ENCODE measurements at places on chromosomes 1 and 21.

DNA sequence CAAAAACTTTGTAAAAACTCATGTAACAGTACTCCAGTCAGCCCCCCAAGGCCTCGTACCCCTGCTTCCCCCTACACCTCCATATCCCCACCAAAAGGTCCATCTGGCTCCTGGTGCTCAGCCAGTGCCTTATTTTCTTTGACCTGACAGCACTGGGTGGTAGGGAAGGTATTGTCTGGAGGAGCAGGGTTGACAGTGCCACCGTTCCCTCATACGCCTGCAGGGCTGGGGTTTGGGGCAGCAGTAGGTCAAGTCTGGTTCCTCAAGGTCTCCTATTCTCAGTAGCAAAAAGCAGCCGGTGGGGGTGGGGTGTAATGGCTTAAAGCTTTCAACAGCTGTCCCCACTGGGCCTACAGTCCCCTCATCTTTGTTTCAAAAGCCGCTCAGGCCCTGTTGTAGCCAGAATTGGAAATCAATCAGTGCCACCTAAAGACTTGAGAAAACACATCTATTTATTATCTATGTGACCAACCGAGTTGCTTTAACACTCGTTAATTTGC lies 25.3 kb upstream of the TTF2 start:
- DNase-seq, result no peak

- no peak for DNase-seq
Observed at GRCh38 chr1:61301824-61302657, 219.7 kb downstream of the NFIA start.

- DNase-seq, result no peak
Observed at GRCh38 chr1:66436378-66437135, 97.4 kb upstream of the SGIP1 start.

GRCh38 chr1:58060559-58061170 lies 485.9 kb downstream of the OMA1 start:
- DNase-seq, result no peak

- no peak for DNase-seq
Observed at GRCh38 chr1:25872713-25873112, 2.8 kb downstream of the PAQR7 start.

GRCh38 chr1:85952460-85952859 lies 204.1 kb downstream of the COL24A1 start:
- no peak for DNase-seq

- no peak for DNase-seq
Observed at GRCh38 chr21:34156957-34157356, 83.6 kb downstream of the MRPS6 start.

GRCh38 chr1:154141240-154141639 lies 13.6 kb downstream of the NUP210L start:
- no peak for DNase-seq

DNA sequence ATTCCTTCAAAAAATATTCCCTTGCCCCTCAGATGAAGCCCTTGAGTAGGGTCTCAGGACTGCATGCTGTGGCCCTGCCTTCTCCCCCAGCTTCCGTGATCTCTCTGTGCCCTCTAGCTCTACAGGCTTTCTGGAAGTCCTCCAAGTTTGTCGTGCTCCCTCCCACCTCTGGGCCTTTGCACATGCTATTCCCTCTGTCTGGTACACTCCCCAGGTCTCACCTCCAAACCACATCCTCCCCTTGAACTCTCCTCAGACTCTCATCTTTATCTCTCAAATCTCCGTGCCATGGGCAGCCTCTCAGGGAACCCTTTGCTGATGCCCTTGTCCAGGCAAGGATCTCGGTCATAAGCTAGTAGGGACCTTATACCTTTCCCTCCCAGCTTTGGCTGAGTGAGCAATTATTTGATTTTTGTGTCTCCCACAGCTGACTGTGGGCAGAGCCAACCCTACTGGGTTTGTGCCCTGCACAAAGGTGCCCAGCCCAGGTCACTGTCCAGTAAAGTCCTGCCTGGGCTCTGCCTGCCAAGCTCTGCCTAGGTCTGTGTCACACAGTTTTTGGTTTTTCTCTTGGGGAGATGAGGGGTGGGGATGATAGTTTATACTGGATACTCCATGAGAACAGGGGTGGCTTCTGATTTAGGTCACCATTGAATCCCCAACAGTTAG lies 188.1 kb downstream of the ZNF281 start:
- no peak for DNase-seq

- DNase-seq, result no peak
Observed at GRCh38 chr1:101102426-101103156, 77.0 kb upstream of the DPH5 start.

GRCh38 chr1:66778266-66778665 lies 22.8 kb downstream of the INSL5 start:
- DNase-seq, result no peak

DNA sequence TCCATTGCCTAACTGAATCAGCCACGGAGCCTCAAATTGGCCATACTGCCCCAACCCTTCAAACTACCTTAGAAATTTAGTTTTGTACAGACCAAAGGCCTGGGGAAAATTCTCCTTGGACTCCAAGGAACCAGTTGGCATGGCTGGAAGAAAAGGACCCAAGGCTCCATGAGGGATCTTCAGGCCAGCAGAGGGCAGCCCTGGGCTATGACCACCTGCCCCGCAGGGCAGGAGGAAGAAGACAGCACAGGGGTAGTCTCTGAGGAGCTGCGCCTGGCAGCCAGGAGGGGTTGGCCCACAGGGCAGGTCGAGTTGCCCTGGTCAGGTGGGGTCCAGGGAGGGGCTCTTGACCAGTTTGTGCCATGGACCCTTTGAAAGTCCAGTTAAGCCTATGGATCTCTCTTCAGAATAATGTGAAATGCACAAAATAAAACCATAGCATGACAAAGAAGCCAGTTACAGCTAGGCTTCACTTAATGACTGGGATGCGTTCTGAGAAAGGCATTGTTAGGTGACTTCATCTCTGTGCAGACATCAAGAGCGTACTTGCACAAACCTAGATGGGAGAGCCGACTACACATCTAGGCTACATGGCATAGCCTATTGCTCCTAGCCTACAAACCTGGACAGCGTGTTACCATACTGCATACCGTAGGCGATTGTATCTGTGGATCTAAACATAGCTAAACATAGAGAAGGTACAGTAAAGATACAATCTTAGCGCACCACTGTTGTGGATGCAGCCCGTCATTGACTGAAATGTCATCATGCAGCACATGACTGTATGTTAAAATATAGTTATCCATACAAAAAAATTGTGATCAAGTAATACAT lies 26.1 kb downstream of the CACNA1S start:
- DNase-seq, result peak; percentile 18

GRCh38 chr1:165562571-165562970 lies 18.8 kb downstream of the LRRC52 start:
- DNase-seq, result no peak

- DNase-seq, result no peak
Observed at GRCh38 chr1:197696372-197696771, 78.9 kb downstream of the DENND1B start.

DNA sequence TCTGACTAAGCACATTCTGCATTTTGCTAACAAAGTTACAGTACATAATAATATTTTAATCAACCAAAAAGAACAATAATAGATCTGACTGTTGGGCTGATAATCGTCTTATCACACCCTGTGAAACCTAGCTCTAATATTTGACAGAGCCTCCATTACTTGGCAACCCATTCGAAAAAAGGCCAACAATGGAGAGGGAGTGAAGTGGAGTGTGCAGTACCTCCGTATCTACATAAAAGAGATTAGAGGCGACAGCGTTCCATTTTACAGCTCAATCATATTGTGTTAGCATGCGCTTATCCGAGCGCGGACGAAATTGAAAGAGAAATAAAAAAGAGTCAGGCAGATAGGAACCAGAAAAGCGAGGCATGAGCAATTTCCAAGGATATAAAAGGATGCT lies 137.3 kb upstream of the USH2A start:
- DNase-seq, result no peak

DNA sequence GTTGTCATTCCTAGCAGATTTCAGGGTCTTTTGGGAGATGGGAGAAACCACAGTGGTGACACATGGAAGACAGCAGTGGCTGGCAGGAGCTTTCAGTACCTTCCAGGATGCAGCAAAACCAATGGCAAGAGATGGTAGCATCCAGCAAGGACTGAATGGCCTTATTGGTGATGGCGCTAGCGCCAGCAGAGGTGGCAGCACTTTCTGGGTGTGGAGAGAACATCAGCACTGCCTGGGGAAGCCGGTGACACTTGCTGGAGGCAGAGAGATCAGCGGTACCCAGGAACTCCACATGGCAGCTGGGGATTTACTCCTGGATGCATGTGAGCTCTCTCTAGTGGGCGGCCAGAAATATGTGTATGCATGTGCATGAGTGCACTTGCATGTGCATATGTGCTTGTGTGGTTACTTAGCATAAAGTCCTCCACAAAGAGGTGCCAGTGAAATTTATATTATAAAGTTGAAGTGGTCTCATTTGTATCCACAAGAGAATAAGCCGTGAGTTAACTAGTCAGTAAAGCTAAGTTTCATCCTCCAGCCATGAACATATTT lies 364.7 kb downstream of the LMX1A start:
- no peak for DNase-seq

DNA sequence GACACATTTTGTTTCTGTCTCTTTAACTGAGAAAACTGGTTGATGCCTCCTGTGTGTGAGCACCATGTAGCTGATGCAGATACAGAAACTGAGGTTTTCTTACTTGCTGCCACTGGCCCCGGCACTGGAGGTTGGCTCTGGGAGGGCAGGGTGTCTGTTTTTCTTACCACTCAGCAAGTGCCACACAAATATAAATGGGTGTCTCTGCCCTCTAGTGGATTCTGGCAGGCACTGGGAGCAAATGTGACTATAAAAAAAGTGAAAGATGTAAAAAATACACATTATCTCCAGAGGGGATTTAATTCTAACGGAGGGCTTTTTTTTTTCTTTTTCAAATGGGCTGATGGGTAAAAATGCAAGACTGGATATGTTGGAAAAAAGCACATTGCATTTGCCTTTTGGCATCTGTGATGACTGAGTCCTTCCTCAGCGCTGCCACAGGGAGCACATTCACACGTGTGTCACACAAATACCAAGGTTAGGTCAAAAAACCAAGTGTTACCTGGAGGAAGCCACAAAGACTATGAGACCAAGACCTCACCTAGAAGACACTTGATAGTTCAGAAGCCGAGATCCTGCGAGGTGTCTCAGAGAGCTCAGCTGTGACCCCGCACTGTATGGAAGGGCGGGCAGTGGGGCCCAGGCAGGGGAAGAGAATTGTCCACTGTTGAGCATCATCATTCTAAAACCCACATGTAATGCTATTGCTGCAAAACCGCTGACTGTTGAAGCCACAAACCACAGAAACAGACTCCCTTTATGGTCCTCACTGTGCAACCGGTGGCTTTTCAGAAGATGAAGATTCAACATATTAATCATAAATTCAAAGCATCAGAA lies 18.9 kb downstream of the PGBD2 start:
- peak; percentile 49 for DNase-seq

DNA sequence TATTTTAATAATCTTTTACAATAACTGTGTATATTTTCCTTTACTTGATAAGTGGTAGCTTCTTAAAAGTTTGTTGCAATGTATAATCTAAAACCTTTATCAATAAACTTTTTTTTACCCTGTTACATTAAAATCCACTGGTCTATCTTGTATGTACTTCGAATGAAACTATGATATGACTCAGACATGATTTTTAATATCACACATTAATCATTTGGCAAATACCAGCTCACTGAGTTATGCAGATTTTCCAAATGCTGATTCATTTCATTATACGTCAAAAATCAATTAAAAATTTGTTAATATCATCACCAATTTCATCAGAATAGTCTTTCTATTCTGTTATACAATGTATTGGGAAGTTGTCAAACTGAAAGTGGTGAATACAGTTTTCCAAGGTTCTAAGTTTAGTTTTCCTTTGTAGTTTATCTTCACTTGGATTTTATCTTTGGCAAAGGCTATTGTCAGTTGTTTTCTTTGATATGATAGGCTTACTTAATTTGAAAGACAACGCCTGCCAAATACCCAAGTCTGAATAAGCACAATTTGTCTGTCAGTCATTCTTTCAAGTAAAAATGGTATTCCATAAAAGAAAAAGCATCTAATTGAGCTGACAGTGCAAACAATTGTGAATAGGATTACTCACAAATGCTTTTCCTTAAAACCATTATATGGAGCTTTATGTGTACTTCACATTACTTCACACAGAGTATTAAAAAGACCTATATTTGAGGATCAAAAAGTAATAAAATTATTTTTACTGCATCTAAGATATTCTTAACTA lies 127.0 kb downstream of the NME7 start:
- DNase-seq, result no peak

DNA sequence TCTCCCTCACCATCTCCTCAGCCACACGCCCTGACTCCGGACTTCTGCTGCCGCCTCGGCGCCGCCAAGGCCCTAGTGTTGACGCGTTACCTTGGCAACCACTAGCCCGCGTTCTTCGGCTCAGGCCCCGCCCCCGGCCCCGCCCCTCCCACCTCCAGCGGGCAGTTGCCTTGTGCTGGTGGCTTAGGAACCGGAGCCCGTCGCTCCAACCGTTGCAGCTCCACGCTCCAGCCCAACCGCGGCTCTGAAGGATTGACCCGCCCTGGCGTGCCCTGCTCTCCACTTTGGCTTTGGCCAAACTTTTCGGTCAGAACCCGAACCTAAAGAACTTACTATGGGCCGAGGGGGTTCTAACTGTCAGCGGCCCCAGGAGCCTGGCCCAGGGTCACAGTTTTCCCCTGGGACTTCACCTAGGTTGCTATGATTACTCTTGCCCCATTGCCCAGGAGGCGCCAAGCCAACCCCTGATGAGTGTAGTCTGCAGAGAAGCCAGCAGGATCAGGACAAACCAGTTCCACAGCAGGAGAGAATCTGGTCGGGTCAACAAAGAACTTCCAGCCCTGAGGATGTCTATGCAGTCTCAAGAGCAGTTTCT lies at the start of gene CFAP45:
Gene CFAP45, minus strand, starts transcription at position 80 of the 595 bp plus-strand sequence. Its CDS starts 67 bp downstream, at position 13.
- no peak for DNase-seq

DNA sequence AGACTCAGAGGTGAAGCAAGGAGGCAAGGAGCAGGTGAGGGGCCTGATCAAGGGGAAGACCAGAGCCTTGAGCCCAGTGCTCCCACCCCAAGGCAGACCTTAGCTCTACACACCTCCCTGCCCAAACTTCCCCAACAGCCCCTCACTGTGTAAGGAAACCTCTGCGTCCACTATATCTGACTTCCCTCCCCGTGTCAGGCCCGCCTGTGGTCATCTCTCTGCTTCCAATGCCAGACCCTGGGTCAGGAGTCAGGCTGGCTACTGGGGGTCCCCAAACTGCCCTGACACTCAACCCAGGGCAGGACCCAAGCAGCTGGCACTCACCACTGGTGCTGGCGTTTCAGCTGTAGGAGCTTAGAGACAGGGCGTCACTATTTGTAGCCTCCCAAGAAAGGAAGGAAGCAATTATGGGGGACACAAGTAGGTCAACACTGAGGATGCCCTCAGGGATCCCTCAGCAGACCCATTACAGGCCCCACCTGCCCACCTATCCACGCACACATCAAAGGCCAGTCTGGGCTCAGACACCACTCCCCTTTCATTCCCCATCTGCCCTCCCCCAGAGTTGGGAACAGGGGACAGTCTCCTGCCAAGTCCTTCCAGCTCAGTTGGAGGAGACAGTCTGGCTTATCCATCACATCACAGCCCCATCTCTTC lies 811 bp upstream of the S100A3 start:
- DNase-seq, result no peak

- DNase-seq, result no peak
Observed at GRCh38 chr21:32304998-32305397, 6.3 kb downstream of the MRAP start.

Data from putamen (tissue), 1 donor.